ENCODE measurements at places on chromosomes 1 and 21.
A peak's percentile ranks its signal among the peaks of the same experiment; 100 is the strongest.

GRCh38 chr1:174157157-174157806 is 2.0 kb upstream of the RABGAP1L start:
- DNase-seq = no peak

- no peak for DNase-seq
Observed at GRCh38 chr1:154846565-154847442, 23.3 kb downstream of the KCNN3 start.

- DNase-seq = no peak
Observed at GRCh38 chr1:158059984-158060383, 66.5 kb downstream of the KIRREL1 start.

- no peak for DNase-seq
Observed at GRCh38 chr1:57258557-57259325, 165.1 kb downstream of the DAB1 start.

DNA sequence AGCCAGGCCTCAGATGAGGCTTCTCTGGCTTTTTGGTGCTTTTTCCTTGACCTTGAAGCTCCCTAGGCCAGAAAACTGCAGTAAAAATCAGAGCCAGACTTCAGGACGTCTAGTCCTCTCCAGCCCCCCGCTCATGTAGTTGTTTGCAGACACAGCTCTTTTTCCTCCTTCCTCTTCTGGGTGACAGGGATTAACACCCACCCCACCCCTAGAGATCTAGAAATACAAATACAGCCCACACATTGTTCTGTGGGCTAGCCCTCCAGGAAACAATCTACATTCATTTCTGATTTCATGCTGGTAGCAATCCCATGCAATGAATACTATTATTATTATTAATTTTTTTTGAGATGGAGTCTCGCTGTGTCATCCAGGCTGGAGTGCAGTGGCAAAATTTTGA is 9.9 kb upstream of the CLSTN1 start:
- no peak for DNase-seq

DNA sequence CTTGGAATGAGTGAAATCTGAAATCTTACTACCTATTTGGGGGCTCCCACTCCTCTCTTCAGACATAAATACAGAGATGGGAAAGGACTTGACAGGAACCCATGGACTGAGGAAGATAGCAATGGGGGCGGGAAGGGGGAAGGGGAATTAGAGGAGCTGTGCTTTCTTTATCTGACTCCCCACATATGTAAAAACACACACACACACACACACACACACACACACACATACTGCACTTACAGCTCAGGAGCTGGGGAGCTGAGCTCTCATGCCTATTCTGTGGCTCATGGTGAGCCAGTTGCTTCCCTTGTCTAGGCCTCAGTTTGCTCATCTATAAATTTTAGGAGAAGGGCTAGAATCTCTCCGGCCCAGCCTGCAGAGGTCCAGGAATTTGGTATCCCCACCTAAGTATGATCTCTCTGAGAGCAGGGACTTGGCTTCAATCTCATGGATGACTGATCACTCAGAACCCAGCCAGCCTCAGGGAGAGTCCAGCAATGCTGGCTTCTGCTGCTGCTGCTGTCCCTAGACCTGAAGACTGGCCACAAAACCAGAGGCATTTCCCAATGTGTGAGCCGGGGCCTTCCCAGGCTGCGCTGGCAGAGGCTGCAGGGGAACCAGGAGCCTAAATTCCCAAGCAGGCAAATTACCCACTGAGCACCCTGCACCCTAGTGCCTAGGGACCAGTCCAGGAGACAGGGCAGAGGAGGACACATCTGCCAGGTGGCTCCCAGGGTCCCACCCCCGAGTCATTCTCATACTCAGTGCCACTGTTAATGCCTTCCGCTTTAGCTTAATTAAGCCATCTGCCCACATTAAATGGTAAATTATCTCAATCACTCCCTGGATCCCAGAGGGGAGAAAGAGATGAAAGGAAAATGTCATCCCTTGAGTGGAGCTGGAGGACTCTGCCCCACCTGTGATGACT is 57.5 kb upstream of the RBM15 start:
- no peak for DNase-seq

GRCh38 chr1:94579876-94580294 is 38.3 kb upstream of the F3 start:
- DNase-seq = no peak

DNA sequence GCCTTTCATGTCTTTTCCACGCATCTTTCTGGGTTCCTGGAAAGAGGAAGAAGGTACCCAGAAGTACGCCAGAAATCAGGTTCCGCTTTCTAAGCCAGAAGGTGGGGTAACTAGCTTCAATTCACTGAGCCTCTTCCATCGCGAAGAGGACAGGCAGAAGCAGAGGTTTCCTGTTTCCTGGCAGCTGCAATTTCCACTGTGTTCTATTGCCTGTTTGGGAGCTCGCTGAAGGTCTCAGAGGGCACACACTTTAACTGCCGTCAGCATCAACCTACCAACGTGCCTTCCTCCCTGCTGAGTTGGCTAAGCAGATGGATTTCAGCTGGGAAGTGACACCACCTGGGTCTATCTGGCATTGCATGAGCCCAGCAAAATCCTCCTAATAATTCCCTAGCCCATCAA is 10.0 kb downstream of the NCF2 start:
- no peak for DNase-seq

DNA sequence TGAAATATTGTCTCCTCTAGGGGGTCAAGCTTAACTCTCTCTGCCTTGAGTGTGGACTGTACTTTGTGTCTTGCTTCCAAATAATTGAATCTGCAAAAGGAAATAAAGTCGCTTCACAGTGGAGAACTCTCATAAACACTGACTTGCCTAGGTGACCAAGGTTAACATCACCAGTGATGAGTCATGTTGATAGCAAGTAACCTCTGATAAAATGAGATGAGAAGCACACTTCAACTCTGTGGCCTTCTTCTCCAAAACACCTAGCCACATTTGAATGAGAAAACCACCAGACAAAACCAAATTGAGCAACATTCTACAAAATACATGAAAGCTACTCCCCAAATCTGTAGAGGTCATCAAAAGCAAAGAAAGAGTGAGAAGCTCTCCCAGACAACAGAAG is 37.6 kb downstream of the PDE4B start:
- DNase-seq = no peak

DNA sequence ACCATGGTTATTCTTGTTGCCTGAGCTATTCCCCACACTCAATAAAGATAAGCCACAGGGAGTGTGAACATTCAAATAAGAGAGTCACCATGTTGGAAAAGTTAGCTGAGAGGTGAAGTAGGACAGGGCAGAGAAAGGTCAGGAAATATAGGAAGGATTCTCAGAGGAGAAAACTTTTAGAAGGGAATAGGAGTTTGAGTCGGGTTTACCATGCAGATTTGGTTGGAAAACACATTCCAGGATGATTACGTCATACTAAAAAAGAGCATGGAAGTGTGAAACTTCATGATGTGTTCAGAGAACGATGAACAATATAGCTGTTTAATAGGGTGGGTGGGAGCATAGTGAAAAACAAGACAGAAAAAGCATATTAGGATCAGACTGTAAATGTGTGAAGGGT is 1125.3 kb upstream of the ADGRL2 start:
- no peak for DNase-seq

DNA sequence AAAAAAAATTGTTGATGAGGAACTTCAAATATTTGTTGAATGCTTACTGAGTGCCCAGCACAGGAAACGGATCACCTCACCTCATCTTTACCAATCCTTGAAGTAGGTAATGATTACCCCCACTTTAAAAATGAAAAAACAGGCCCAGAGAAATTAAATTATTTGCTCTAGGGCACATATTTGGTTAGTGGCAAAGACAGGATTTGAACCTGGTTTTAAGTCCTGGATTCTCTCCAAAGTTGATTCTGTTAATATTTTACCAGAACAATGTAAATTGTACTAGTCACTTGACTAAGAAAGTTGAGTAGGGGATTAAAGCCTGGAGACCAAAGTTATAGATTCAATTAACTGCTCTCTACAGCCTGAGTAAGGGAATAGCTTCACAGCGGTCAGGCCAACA is 97.9 kb downstream of the GIPC2 start:
- no peak for DNase-seq

- no peak for DNase-seq
Observed at GRCh38 chr1:45545553-45546310, 4.9 kb upstream of the AKR1A1 start.

GRCh38 chr1:229625071-229625914 is 629 bp downstream of the TAF5L start:
- peak; percentile 12 for DNase-seq

DNA sequence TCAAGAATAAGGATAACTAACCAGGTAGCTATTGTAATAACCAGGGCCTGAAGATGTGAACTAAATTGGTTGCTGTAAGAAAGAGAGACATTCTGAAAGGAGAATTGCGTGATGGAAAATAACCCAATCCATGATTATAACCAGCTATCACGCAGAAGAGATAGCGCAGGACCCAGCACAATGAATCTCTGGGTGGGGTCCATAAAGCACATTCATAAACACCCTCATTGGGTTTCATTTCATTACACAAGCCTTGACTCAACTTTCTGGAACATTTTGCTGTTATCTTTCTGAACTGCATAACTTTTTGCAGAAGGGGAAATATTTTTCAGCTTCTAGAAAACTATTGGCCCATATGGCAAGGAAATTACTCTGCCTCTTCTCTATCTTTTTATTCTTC is 45.3 kb upstream of the CDC7 start:
- DNase-seq = no peak

GRCh38 chr1:178494569-178494971 is 2.2 kb downstream of the CLEC20A start:
- DNase-seq = no peak

- DNase-seq = no peak
Observed at GRCh38 chr1:115560027-115560426, 81.7 kb upstream of the VANGL1 start.

- DNase-seq = no peak
Observed at GRCh38 chr1:232034556-232034955, 408.0 kb downstream of the DISC1 start.

GRCh38 chr1:59485171-59485570 is 188.3 kb downstream of the FGGY start:
- DNase-seq = no peak

GRCh38 chr1:1206966-1207531 is 657 bp upstream of the TNFRSF18 start:
- DNase-seq = no peak

GRCh38 chr1:49358036-49358435 is 581.3 kb upstream of the BEND5 start:
- no peak for DNase-seq

DNA sequence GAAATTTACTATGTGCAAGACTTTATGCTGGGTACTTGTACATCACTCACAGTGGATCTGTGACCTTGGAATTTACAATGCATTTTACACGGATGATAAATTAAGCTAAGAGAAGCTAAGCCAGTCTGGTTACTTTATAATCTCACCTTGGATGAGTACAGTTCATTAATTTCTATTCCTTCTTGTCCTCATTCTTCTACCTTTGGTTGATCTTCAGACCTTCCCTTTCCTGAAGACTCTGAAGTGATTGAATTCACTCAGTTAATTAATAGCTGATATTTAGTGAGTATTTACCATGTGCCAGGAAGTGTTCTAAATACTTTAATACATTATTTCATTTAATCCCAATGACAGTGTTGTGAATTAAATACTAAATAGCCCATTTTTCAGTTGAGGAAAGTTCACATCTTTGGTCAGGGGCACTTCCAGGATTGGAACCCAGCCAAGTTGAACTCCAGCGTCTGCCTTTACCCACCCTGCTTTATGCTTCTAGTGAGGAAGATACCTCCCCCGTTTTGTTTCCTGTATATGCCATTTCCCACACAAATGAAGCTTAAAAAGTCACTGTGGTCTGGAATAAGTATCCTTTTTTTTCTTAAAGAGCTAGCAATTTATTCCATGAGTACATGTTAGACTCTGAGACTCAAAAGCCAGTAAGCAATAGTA is 146.6 kb downstream of the TLR5 start:
- DNase-seq = no peak
